ENCODE measurements at places on chromosomes 16 and 17. TPM values are rescaled to one million over a fixed set of nuclear protein-coding genes. Genes with fewer than 3 reads are reported as not detected.

GRCh38 chr16:4673387-4674046 lies 19.8 kb upstream of the NUDT16L1 start:
- H3K36me3 ChIP-seq = peaks cover 1% of the 10 kb centered on the region
- H3K4me3 ChIP-seq = no peak overlapping the region
- H3K4me1 ChIP-seq = no peaks in the 10 kb centered on the region
- no peak for DNase-seq
- H3K27me3 ChIP-seq = no peaks in the 10 kb centered on the region
- no peak overlapping the region for H3K27ac ChIP-seq

DNA sequence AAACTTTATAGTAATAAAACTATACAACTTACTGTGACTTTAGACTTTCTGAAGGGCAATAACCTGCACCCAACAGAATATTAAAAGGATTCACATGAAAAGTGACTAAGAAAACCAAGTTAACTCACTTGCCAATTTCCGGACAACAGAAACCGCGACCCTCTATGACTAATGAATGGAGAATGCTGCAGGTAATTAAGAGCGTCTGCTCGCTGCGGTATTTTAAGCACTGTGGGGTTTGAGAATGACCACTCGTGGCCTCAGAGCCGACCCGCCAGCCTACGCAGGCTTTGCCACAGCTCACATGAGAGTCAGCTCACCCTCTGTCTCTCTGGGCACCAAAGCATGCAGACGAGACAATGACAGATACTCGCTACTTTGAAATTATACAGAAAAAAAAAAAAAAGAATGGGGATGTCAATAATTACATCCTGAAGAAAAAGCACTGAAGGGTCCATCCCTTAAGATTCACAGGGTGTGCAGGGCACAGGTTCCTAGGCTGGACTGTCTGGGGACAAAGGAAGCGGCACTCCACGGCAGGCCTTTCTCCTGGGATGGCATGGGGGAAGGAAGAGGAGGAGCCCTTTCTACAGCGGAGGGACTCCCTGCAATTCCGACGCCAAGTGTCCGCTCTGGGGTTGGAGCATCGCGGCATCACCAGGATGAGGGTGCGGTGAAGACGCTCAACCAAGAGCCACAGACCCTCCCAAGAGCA lies 35.0 kb downstream of the ZCCHC14 start:
- H3K4me1 ChIP-seq = peaks cover 4% of the 10 kb centered on the region
- no peak overlapping the region for H3K4me3 ChIP-seq
- no peak for DNase-seq
- H3K27me3 ChIP-seq = no peaks in the 10 kb centered on the region
- H3K27ac ChIP-seq = peak overlapping the region; percentile 67
- peaks cover 14% of the 10 kb centered on the region for H3K36me3 ChIP-seq

DNA sequence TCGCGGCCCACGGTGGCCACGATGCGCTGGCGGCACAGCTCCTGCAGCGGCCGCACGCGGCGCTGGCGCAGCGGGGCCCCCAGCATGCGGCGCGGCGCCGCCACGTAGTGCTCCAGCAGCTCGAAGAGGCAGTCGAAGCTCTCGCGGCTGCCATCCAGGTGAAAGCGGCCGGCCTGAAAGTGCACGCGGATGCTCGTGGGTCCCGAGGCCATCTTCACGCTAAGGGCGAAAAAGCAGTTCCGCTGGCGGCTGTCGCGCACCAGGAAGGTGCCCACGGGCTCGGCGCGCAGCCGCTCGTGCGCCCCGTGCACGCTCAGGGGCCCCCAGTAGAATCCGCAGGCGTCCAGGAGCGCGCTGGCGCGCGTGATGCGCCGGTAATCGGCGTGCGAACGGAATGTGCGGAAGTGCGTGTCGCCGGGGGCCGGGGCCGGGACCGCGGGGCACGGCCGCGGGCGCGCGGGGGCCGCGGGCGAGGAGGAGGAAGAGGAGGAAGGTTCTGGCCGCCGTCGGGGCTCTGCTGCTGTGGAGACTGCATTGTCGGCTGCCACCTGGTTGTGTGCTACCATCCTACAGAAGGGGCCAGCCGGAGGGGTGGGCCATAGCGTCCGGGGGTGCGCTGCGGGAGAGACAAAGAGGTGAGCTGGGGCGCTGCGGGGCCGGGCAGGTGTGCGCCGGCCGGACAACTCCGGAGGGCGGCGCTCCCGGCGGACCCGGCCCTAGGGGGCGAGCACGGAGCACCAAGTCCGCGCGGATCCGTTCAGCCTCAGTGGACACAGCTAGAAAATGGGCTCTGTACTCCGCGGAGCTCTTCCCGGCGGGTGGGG lies 879 bp downstream of the SOCS1 start:
- peak; percentile 42 for DNase-seq
- peaks cover 3% of the 10 kb centered on the region for H3K27me3 ChIP-seq
- peak overlapping the region; percentile 73 for H3K4me3 ChIP-seq
- peaks cover 2% of the 10 kb centered on the region for H3K36me3 ChIP-seq

GRCh38 chr16:70468776-70469525 lies 14.6 kb downstream of the FCSK start:
- no peak overlapping the region for H3K4me3 ChIP-seq
- peaks cover 2% of the 10 kb centered on the region for H3K4me1 ChIP-seq
- no peak for DNase-seq
- no peaks in the 10 kb centered on the region for H3K36me3 ChIP-seq
- no peak overlapping the region for H3K27ac ChIP-seq

- no peak for DNase-seq
- H3K27me3 ChIP-seq = no peaks in the 10 kb centered on the region
- H3K4me1 ChIP-seq = no peaks in the 10 kb centered on the region
- no peak overlapping the region for H3K27ac ChIP-seq
Measured at GRCh38 chr16:57430955-57431354, 16.2 kb downstream of the CIAPIN1 start.

DNA sequence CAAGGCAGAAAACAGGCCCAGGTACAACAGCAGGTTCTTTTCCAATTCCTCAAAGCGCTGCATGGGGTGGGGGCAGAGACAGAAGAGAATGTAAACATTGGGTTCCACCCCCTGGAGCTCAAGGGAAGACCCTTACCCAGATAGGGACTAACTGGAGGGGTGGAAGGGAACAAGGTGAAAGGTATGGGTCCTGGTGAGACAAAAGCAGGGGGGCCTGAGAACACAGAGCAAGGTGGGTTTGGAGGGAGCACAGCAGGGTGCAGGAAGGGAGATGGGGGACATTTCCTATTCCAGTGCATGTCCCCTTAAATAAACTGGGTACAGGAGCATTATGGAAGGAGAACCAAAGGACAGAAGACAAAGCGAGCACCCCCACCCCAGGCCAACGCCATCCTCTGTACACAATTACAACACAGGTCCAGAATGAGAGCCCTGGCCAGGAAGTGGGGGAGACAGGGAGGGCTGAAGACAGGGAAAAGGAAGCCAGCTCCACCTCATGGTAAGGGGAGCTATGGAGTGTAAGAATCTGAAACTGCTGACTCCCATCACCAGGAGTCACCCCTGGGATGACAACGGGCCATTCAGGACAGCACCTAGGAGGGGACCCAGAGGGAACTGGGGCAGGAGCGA lies 2.1 kb upstream of the CD2BP2 start:
- peaks cover 11% of the 10 kb centered on the region for H3K36me3 ChIP-seq
- no peaks in the 10 kb centered on the region for H3K27me3 ChIP-seq
- H3K4me3 ChIP-seq = no peak overlapping the region
- no peak for DNase-seq
- peaks cover 11% of the 10 kb centered on the region for H3K4me1 ChIP-seq
- peak overlapping the region; percentile 59 for H3K27ac ChIP-seq

- peaks cover 6% of the 10 kb centered on the region for H3K36me3 ChIP-seq
- peaks cover 12% of the 10 kb centered on the region for H3K4me1 ChIP-seq
Measured at GRCh38 chr17:75848523-75849278, 4.5 kb upstream of the UNC13D start.

DNA sequence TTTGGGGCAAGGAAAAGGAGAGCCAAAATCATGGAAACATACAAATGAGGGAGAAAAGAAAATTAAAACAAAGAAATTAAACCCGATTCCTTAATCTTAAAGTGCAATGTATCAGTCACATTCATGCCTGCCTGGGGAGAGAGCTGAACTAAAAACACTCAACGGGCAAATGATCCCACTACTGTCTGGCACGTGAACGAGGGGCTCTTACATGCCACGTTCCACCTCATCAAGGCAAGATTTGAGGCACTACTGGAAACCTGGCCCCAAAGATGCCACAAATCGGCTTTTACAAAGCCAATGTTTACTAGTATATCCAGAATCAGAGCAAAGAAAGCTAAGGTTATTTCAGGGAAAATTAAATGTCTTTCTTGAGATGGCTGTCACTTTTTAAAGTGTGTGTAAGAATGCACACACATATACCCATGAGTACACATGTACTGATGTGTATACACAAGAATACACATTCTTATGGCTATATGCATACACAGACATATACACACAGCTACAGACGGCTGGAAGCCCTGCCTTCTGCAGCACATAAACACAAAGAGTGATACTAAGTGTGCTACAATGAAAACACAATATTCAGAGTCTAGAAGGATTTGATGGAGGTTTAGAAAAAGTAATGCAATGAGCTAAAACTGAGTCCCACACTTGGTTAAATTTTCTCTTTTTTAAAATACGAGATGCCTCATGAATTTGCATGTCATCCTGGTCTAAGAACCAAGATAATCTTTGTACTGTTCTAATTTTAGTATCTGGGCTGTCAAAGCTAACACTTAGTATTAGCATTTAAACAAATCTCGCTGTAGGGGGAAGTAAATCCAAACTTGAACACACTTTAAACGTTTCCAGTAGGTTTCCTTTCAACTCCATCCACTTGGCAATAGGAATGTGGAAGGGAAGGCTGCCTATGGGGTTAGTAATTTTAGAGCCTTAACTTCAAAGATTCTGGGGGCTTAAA lies 85.8 kb downstream of the CYTH1 start:
- no peaks in the 10 kb centered on the region for H3K4me1 ChIP-seq
- H3K4me3 ChIP-seq = no peak overlapping the region
- H3K27me3 ChIP-seq = no peaks in the 10 kb centered on the region
- H3K36me3 ChIP-seq = peaks cover 25% of the 10 kb centered on the region
- H3K27ac ChIP-seq = no peak overlapping the region

DNA sequence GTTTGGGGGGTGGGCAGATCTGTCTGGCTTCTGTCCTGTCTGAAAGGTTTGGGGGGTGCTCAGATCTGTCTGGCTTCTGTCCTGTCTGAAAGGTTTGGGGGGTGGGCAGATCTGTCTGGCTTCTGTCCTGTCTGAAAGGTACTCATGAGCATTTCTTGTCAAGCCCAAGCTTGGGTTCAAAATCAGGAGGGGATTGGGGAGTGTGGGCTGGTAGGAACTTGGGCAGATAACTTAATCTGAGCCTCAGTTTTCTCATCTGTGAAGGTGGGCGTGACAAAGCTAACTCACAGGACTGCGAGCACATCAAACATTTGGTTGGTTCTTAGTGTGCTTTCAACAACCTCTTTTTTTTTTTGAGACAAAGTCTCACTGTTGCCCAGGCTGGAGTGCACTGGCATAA lies 35.2 kb downstream of the HAPSTR1 start:
- no peaks in the 10 kb centered on the region for H3K27me3 ChIP-seq
- DNase-seq = no peak
- peaks cover 3% of the 10 kb centered on the region for H3K4me1 ChIP-seq
- peaks cover 7% of the 10 kb centered on the region for H3K36me3 ChIP-seq
- H3K27ac ChIP-seq = peak overlapping the region; percentile 24
- no peak overlapping the region for H3K4me3 ChIP-seq

GRCh38 chr17:78723001-78723796 lies 58.9 kb downstream of the CYTH1 start:
- peaks cover 58% of the 10 kb centered on the region for H3K4me1 ChIP-seq
- H3K4me3 ChIP-seq = peak overlapping the region; percentile 66
- no peak for DNase-seq
- H3K36me3 ChIP-seq = no peaks in the 10 kb centered on the region

DNA sequence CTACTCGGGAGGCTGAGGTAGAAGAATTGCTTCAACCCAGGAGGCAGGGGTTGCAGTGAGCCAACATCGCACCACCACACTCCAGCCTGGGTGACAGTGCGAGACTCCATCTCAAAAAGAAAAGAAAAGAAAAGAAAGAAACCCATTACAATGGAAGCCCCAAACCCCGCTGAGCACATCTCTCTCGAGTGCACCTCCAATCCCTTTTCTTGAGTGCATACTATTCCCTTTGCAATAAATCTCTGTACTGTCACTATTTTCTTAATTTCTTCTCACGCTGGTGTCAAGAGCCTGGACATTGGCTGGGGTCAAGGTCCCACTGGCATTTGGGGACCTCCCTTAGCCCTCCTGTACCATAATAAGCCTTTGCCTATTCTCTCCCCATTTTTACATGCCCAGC lies 398.4 kb upstream of the EEF2KMT start:
- no peak for DNase-seq
- H3K27me3 ChIP-seq = peaks cover 23% of the 10 kb centered on the region
- no peak overlapping the region for H3K4me3 ChIP-seq
- H3K27ac ChIP-seq = no peak overlapping the region
- no peaks in the 10 kb centered on the region for H3K36me3 ChIP-seq

GRCh38 chr17:7977805-7978204 lies 24.6 kb upstream of the GUCY2D start:
- DNase-seq = no peak
- no peak overlapping the region for H3K27ac ChIP-seq
- H3K36me3 ChIP-seq = peaks cover 2% of the 10 kb centered on the region
- peaks cover 3% of the 10 kb centered on the region for H3K4me1 ChIP-seq
- H3K4me3 ChIP-seq = no peak overlapping the region

- H3K4me3 ChIP-seq = no peak overlapping the region
- H3K27ac ChIP-seq = peak overlapping the region; percentile 67
- H3K27me3 ChIP-seq = peaks cover 14% of the 10 kb centered on the region
- H3K4me1 ChIP-seq = peaks cover 2% of the 10 kb centered on the region
- no peak for DNase-seq
Measured at GRCh38 chr16:31198207-31198882, 4.2 kb downstream of the PYCARD start.

DNA sequence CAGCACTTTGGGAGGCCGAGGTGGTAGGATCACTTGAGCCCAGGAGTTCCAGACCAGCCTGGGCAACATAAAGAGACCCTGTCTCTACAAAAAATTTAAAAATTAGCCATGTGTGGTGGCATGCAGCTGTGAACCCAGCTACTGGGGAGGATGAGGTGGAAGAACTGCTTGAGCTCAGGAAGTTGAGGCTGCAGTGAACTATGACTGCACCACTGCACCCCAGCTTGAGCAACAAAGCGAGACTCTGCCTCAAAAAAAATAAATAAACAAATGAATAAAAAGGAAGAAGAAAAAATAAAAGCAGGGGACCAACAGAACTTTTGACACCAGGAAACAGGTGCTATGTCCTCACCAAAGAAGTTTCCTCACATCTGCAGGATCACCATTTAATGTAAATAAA lies 14.2 kb downstream of the TERF2 start:
- H3K4me3 ChIP-seq = no peak overlapping the region
- H3K27me3 ChIP-seq = no peaks in the 10 kb centered on the region
- DNase-seq = no peak
- H3K4me1 ChIP-seq = peaks cover 4% of the 10 kb centered on the region
- H3K36me3 ChIP-seq = peaks cover 25% of the 10 kb centered on the region

DNA sequence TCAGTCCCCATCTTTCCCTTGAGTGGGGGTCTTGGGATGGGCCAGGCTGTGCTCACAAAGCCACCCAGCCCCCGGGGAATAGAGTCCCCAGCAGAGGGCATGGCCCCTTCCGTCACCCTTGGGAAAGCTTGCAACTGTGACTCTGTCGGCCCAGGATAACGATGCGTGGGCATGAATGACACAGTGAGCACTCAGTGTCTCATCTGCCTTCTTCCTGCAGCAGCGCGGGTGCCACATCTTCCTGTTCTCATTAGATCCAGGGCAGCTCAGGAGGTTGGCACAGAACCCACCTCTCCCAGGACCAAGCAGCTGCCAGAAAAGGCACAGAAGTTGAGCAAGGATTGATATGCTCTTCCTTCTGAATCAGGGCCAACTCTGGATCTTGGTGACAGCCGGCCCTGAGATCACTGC lies 84.7 kb downstream of the MRC2 start:
- H3K4me3 ChIP-seq = no peak overlapping the region
- H3K36me3 ChIP-seq = peaks cover 1% of the 10 kb centered on the region
- H3K4me1 ChIP-seq = no peaks in the 10 kb centered on the region
- DNase-seq = no peak
- H3K27ac ChIP-seq = no peak overlapping the region

LRRC46 gene
- 1.3 TPM for total RNA-seq

CIBAR2 gene
- 0.80 TPM for total RNA-seq

LGALS9B gene
- not detected for total RNA-seq

CLEC16A gene
- total RNA-seq = 32.6 TPM

E2F4 gene
- 82.1 TPM for total RNA-seq
